ENCODE measurements at places on chromosomes 12 and 14. TPM values are rescaled to one million over a fixed set of nuclear protein-coding genes. Genes with fewer than 3 reads are reported as not detected.

GRCh38 chr14:54567639-54568561, 972 bp downstream of the SAMD4A start:
- DNase-seq: peak; percentile 52

The TRMT61A gene
- 14.4 TPM for total RNA-seq

GRCh38 chr14:52313462-52313861, 650 bp upstream of the PTGER2 start:
- no peak for DNase-seq

The TUBA1B gene
- 1,860 TPM for total RNA-seq

DNA sequence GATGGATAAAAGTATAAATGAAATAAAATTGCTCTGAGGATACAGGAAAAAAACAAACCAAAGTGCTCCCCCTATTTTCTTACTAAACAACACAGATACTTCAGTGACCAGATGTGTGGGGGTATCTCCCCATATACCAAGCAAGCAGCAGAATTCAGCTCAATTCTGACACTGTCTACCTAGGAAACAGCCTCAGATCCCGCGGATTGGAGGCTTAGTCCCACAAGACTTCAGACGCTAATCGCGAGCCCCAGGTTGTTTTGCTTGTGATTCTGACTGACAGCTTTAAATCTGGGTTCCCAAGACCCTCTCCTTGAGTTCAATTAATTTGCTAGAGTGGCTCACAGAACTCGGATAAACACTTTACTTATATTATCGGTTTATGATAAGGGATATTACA, 17.3 kb downstream of the NFKBIA start:
- no peak for DNase-seq

DNA sequence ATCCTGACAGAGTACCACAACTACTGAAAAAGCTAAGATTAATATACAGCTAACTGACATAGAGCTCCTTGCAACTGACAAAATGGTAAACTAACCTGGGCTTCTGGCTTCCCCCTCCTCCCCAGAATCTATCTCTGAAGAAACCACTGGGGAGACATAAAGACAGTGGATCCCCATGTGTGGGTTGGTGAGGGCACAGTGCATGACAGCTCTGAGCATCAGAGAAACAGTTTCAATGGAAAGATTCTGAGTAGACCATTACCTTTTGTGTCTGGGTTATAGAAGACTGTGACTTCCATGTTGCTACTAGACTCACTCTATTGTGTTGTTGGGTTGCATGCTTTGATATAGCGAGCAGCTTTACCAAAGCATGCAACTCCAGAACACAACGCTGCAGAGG, 247.4 kb downstream of the EFCAB11 start:
- no peak for DNase-seq

GRCh38 chr12:13428538-13429265, 232.2 kb downstream of the EMP1 start:
- no peak for DNase-seq

GRCh38 chr12:6533653-6533922, 729 bp upstream of the GAPDH start:
- DNase-seq: no peak

The SDSL gene
- total RNA-seq: 2.8 TPM

DNA sequence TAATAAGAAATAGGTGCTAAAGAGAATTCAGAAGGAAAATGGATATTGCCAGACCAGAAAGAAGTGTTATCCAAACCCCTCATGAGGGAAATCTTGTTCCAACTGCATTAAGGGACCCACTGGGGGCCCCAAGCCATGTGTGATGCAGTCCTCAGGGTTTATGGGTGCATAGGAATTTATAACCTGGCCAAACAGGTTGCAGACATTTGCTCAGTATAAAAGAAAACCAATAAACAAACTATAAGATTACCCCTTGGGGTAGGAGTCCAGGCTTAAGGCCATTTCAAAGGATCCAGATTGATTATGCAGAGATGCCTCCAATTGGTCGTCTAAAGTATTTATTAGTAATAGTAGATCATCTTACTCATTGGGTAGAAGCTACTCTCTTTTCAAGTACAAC, 240.9 kb upstream of the DIO3 start:
- DNase-seq: no peak

DNA sequence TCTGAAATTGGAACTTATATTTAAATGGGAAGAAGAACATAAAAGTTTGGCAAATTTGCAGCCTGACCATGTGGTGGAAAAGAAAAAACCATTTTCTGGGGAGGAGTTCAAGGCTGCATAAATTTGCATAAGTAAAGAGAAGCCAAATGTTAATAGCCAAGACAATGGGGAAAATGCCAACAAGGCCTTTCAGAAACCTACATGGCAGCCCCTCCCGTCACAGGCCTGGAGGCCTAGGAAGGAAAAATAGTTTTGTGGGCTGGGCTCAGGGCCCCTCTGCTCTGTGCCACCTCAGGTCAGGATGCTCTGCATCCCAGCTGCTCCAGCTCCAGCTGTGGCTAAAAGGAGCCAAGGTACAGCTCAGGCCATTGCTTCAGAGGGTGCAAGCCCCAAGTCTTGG, 67.6 kb upstream of the CCDC60 start:
- no peak for DNase-seq

- peak; percentile 70 for DNase-seq
Measured at GRCh38 chr14:73227812-73228781, 9.2 kb upstream of the PAPLN start.

GRCh38 chr12:14654842-14655241, 41.6 kb downstream of the GUCY2C start:
- peak; percentile 11 for DNase-seq

- no peak for DNase-seq
Measured at GRCh38 chr12:46230306-46230705, 38.5 kb downstream of the SLC38A1 start.

The GAS2L3 gene
- total RNA-seq: 5.3 TPM

The DPY19L2 gene
- total RNA-seq: 3.3 TPM

DNA sequence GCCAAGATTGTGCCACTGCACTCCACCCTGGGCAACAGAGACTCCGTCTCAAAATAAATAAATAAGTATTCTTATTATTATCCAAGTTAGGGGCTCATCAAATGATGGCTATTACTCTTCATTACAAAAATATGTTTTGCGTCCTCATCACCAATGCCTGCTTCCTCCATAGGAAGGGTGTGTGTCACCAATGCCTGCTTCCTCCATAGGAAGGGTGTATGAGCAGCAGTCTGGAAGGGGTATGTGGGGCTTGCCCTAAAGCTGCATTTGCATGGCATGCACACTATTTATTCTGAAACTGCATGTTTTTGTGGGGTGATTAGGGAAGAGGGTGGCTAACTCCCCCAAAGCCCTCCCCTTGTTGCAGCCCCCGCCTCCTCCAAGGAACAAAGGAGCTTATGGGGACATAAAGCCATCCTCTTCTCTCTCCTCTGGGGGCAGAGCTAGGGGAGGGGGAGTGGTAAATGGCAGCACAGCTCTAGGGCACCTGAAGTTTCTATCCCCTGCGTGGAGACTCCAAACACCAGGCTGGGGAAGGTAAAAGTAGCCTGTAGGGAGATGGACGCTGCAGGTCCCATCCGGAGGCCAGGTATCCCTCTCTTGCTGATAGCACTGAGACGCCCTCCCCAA, 1.3 kb downstream of the CAMKK2 start:
- DNase-seq: no peak

- DNase-seq: no peak
Measured at GRCh38 chr12:104670439-104671408, 214.0 kb downstream of the CHST11 start.

- no peak for DNase-seq
Measured at GRCh38 chr12:100493396-100494012, 19.8 kb downstream of the NR1H4 start.

- no peak for DNase-seq
Measured at GRCh38 chr12:92702754-92703679, at the start of gene PLEKHG7. Gene PLEKHG7 (plus strand): TSS chr12:92702989. CDS start chr12:92706632, 3,643 bp downstream.

DNA sequence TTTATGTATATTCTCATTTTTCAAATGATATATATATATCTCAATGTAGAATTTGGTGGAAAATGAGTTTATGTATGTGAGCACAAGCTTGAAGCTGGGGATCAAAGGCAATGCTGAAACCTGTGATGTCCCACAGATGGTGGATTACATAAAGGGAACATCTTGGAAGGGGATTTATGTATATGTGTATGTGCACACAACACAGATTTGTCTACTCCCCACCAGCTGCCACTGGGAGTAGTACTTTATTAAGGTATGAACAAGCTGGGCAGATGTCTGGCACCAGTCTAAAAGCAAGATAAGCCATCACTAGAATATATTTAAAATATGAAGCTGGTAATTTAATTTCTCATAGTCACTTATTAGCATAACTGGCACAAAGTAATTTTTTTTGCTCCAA, 895.6 kb downstream of the SLC6A15 start:
- DNase-seq: no peak

DNA sequence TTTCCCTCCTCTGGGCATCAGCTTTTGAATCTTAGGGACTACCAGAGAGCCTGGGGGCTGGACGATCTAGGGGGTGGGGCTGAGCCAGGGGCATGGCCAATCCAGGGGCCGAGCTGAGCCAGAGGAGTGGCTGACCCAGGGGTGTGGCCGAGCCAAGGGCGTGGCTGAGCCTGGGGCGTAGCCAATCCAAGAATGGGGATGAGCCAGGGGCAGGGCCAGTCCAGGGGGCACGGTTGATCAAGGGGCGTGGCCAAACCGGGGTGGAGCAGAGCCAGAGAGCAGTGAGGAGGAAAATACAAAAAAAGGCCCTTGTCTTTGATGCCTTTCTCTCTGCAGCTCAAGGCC, 219.3 kb upstream of the NOS1 start:
- DNase-seq: no peak

DNA sequence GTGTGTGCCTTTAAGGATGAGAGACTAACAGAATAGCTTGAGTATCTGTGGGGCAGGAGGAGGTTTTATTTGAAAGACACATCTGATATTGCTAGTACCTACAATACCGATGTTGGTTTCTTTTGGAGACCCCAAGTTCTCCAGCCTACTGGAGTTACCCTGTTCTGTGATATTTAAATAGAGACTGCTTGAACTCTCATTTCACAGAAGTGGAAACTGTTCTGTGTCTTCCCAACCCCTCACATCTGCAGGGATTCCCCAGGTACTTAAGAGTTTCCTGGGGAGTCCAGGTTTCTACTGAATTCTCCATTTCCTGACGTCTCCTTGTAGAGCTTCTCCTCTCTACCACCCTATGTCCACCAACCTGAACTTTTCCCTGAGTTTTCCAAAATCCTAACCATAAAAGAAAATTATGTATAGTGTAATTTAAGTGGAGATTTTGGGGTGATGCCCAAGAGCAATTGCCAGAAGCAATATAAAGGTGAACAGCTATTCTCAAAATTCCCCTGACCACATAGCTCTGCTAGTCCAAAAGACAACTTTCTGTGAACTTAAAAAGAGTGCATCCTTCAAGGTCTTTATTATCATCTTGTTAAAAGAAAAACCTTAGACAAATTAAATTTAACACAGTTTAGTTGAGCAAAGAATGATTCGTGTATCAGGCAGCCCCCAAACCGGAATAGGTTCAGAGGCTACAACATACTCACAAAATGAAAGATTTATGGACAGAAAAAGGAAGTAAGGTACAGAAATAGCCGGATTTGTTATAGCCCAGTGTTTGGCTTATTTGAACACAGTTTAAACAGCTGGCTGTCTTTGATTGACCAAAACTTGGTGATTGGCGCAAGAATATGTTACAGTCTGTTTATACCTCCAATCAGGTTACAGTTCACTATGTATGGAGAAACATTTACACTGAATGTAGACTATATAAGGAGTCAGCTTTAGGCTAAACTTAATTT, 373.4 kb downstream of the NUAK1 start:
- no peak for DNase-seq

GRCh38 chr12:53378222-53378621, 1.8 kb upstream of the SP1 start:
- DNase-seq: no peak

The GLIPR1L1 gene
- not detected for total RNA-seq

The OR4N5 gene
- total RNA-seq: not detected

The PPP1R36 gene
- total RNA-seq: 0.35 TPM

DNA sequence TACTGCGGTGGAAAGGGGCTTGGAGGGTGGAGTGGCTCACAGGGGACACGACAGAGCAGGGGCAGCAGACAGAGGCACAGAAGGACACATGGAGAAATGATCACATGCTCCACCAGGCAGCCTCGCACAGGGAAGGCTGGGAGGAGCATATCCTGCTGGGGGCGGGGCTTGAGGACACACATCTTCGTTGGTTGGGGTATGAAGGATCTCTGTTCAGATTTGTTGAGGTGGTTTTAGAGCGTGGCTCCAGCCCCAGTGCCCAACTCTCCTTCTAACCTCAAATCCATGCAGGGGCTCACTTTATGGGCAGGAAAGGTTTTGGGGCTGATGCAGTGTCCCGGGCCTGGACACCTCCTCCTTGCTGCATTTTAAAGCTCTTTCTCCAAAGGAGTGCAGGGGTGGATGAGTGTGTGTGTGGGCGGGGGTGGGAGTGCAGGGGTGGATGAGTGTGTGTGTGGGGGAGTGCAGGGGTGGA, 733 bp upstream of the P3H3 start:
- DNase-seq: peak; percentile 85

GRCh38 chr12:1644534-1645438, 15.8 kb downstream of the WNT5B start:
- DNase-seq: peak; percentile 66

DNA sequence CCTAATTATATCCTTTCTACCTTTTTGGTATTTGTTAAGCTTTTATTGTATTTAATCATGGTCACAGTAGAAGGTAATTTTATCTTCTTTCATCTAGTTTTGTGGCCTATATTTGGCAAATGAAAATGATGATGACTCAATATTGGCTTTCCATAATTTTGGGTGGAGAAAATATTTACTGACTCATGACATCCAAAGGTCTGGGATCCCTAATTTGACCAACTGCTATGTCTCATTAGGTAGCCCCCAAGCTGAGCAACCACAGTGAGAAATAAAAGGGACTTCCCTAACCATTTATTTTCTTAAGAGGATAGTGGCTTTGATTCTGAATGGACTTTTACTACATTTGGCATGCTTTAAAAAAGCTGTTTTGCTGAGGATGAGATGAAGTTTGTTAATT, 289.5 kb downstream of the RMST start:
- DNase-seq: no peak

DNA sequence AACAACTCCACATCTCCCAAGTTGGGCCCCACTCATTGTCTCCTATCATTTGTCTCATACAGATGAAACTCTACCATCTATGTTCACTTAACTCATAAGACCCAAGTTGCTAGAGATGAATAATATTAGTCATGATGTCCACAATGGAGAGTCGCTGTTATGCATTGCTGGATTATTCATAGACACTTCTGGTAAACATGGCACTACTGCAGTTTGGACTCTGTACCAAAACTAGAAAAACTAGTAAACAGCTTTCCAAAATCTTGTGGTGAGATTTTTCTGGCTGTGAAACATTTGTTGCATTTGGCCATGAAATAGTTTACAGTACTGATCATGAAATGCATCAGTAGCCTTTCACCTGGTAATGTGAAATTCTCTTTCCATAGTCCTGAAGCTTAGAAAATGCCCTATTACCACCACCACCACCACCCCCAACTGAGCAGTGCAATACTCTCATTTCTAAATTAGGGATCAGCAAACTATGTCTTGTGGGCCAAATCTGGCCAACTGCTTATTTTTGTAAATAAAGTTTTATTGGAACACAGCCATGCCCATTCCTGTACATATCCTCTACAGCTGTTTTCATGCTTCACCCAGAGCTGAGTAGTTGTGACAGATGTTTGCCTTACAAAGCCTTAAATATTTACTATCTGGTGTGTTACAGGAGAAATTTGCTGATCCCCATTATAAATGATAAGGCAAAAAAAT, 236.5 kb downstream of the DPF3 start:
- peak; percentile 77 for DNase-seq

Measured in myocyte (in vitro differentiated cells).